Naive thymus-derived CD8-positive, alpha-beta T cell (primary cell): ENCODE measurements at places on chromosomes 13 and 19. TPM values are rescaled to one million over a fixed set of nuclear protein-coding genes. Genes with fewer than 3 reads are reported as not detected.
A peak's percentile ranks its signal among the peaks of the same experiment; 100 is the strongest.

GRCh38 chr19:35000647-35001501 is 751 bp downstream of the GRAMD1A start:
- DNase-seq, result peak; percentile 60
- H3K4me3 ChIP-seq, result peak overlapping the region; percentile 100
- H3K27ac ChIP-seq, result peak overlapping the region; percentile 99
- no peaks in the 10 kb centered on the region for H3K27me3 ChIP-seq

Gene CCL25
- polyA plus RNA-seq, result 0.22 TPM

DNA sequence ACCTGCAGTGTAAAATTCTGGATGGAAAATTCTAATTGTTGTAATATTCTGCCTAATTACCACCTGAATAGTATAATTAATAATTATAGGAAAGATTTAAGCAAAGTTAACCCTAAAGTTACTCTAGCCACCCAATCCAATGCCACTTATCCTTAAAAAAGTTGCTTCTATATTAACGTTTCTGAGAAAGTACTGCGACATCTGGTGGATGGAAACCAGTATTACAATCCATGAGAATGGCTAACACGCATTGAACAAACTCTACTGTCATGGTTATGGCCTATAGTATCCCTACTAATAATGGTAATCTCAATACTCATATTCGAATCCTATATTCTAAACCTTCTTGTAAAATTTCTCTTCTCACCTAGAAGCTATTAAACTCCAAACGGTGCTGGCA is 1551.8 kb downstream of the SLITRK1 start:
- H3K27ac ChIP-seq, result no peak overlapping the region
- no peak overlapping the region for H3K4me3 ChIP-seq
- no peak for DNase-seq
- H3K4me1 ChIP-seq, result no peaks in the 10 kb centered on the region
- H3K36me3 ChIP-seq, result peaks cover 8% of the 10 kb centered on the region

Gene ALG11
- 23.8 TPM for polyA plus RNA-seq

DNA sequence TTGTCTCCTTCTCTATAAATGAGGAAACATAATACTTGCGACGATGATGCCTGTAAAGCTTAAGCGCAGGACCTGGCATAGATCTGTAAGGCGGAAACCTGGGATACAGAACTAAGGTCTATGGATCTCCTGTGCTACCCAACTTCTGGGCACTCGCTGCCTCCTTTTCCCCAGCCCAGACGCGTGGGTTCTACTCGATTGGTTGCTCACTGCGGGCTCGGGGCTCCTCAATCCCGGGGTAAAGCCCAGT is 615 bp upstream of the PSMC4 start:
- H3K36me3 ChIP-seq, result peaks cover 30% of the 10 kb centered on the region
- peaks cover 59% of the 10 kb centered on the region for H3K4me1 ChIP-seq

Gene GSX1
- polyA plus RNA-seq, result not detected

Gene CEACAM8
- polyA plus RNA-seq, result not detected

Gene NCAN
- polyA plus RNA-seq, result not detected

DNA sequence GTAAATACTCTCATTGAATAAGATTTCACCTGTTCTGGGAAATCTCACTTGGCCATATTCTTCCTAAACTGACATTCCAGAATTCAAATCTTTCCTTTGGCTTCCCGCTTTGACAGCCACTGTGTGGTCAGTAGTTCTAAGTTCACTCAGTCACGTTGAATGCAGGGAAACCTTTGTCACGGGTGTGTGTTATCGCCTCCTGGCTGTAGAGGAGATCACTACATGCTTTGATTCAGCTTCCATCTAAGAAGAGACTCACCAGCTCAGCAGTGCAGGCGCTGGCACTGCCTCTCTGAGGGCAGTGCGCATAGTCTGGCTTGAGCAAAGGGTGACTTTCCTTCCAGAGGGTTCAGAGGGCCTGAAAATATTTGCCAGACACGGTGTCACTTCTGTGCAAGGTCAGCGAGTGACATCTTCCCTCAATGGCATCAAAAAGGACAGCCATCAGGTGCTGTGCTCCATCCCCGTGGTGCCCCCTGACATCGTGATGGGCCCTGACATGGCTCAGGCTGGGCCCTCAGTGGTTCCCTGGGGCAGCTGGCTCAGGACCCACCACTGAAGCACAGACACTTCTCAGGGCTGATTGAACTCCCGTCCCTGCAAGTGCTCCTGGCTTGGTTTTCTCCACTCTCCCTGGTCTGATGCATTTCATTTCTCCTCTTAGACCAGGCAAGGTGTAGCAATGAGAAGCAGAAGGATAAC is 635.4 kb upstream of the ARGLU1 start:
- no peak overlapping the region for H3K27ac ChIP-seq
- H3K27me3 ChIP-seq, result peaks cover 3% of the 10 kb centered on the region
- DNase-seq, result no peak
- no peaks in the 10 kb centered on the region for H3K36me3 ChIP-seq
- H3K4me1 ChIP-seq, result no peaks in the 10 kb centered on the region
- H3K4me3 ChIP-seq, result no peak overlapping the region

Gene GJB6
- 4.9 TPM for polyA plus RNA-seq

GRCh38 chr13:97008643-97009042 is 14.4 kb upstream of the OXGR1 start:
- DNase-seq, result no peak
- no peaks in the 10 kb centered on the region for H3K36me3 ChIP-seq
- H3K27ac ChIP-seq, result no peak overlapping the region
- H3K4me1 ChIP-seq, result no peaks in the 10 kb centered on the region

- peaks cover 7% of the 10 kb centered on the region for H3K27me3 ChIP-seq
- no peak for DNase-seq
- no peaks in the 10 kb centered on the region for H3K4me1 ChIP-seq
- no peak overlapping the region for H3K27ac ChIP-seq
- no peaks in the 10 kb centered on the region for H3K36me3 ChIP-seq
These were observed 3.5 kb downstream of the IRGC start for GRCh38 chr19:43719378-43719868.

Gene ZNF763
- polyA plus RNA-seq, result 1.9 TPM

DNA sequence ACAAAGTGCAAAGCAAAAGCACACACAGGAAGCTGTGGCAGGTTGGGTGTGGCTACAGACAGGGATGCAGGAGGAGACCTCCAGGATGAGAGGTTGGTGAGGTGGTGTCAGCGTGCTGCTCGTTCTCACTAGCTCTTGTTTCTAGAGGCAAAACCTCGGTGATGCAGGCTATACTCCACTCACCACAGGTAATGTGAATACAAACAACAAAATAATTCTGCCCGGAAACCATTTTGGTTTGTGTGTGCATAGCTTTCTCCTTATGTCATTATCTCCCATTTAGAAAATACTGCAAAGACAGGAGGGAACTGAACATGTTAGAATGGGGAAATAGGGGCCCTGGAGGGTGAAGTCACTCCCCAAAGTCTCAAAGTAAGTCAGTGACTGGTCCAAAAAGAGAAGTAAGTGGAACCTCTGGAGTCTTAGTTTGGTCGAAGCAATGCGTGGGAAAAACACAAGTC is 9.4 kb downstream of the LCP1 start:
- DNase-seq, result peak; percentile 68
- no peaks in the 10 kb centered on the region for H3K27me3 ChIP-seq
- H3K4me3 ChIP-seq, result peak overlapping the region; percentile 76
- H3K27ac ChIP-seq, result peak overlapping the region; percentile 93

GRCh38 chr13:46392967-46393366 is 5.9 kb upstream of the RUBCNL start:
- H3K4me1 ChIP-seq, result peaks cover 46% of the 10 kb centered on the region
- no peaks in the 10 kb centered on the region for H3K36me3 ChIP-seq
- H3K27ac ChIP-seq, result peak overlapping the region; percentile 14
- no peak for DNase-seq
- no peak overlapping the region for H3K4me3 ChIP-seq

Gene SLC1A6
- not detected for polyA plus RNA-seq

- H3K36me3 ChIP-seq, result peaks cover 26% of the 10 kb centered on the region
- DNase-seq, result no peak
- no peak overlapping the region for H3K27ac ChIP-seq
These were observed 124.5 kb upstream of the USP29 start for GRCh38 chr19:56995303-56995702.

DNA sequence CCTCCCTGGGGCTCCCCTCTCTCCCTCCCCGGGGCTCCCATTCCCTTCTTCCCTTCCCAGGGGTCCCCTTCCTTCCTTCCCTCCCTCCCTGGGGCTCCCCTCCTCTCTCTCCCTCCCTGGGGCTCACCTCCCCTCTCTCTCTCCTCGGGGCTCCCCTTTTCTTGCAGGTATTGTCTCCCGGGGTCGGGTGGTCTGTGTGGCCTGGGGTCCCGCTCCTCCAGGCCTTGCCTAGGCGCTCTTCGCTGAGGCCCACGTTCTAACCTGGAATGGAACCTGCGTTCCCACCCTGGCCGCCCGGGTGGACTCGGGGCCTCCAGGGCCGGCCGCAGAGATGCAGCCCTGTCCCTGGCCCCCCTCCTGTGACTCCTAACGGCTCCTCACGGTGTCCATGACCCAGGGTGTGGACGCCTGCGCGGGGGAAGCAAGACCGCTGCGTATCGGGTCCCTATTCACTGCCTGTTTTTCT is 940 bp upstream of the DCUN1D2 start:
- peaks cover 10% of the 10 kb centered on the region for H3K36me3 ChIP-seq
- no peak for DNase-seq
- H3K27me3 ChIP-seq, result no peaks in the 10 kb centered on the region

Gene ADGRE3
- polyA plus RNA-seq, result not detected

Gene LIM2
- 0.68 TPM for polyA plus RNA-seq
